ENCODE measurements at places on chromosomes 5 and 9.

- DNase-seq = no peak
These were observed 455.6 kb upstream of the CD180 start for GRCh38 chr5:67652201-67652600.

DNA sequence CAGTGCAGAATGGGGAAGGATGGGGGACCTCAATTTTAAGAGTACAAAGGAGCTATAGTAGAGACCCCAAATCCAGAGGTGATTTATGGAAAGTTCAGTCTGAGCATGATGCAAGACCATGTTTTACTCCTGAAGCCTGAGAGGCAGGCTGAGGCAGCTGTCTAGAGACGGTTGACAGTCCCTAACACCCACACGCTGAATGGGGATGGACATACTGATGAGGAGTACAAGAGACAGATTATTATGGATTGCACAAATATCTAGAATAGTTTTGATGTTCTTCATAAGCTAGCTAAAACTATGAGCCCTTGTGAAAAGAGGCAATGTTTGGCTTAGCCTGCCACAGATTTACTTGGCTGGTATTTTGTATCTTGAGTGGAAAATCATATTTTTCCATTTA lies 64.5 kb downstream of the PRR16 start:
- no peak for DNase-seq

DNA sequence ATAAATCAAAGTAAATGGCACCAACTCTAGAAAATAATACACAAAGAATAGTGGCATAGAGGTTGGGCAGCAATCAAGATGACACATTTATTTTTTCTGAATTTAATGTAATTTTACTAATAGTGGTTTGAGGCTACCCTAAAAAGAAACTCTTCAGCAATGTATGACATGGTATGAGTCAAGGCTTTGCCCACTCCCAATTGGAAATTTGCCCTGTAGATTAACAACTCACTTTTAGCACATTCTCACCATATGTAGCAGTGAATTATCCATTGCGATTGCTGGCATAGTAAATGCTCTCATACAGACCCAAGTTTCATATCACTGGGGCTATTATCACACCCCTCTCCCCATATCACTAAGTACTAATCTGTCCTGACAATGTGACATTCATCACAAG lies 832.1 kb upstream of the ZNF608 start:
- no peak for DNase-seq

DNA sequence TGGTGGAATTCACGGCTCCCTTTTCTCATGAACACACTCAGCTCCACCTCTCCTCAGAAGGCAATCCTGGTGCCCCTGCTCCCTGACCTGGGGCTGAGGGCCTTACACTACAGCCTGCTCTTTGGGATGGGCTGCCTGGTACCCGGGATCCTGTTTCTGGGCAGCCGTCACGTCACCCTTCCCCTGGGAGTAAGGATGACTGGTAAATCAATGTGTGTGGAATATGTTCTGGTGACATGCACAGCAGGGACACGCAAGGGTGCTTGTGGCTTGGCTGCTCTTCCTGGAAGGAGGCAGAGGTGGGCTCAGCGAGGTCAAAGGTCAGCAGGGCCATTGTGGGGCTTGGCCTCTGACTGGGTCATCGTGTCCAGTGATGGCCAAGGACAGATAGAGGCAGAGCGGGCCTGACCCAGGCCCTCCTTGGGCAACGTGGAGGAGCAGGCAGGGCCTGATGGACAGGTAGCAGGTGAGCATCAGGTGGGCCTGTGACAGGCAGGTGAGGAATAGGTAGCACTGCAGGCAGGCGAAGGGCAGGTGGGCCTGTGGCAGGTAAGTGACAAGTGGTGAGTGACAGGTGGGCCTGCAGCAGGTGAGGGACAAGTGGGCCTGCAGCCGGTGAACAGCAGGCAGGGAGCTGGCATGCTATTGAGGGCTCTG lies 399.4 kb upstream of the IRX4 start:
- DNase-seq = no peak

DNA sequence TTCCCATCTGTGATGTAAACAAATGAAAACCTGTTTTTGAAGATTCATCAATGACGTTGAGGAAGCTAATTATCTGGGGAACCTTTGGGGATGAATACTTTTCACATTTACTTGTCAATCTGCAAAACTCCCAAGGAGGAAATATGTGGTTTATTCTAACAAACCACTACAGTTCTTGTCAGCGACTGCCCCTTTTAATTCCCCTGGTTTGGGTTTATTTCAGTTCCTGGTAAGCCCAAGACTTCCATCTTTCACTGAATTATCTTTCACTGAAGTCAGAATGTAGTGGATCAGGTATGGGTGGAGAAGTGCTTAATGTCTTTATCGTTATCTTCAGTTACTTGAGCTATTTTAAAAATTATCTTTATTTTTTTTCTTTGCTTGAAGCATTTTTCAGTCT lies 40.2 kb downstream of the TLR4 start:
- DNase-seq = no peak

DNA sequence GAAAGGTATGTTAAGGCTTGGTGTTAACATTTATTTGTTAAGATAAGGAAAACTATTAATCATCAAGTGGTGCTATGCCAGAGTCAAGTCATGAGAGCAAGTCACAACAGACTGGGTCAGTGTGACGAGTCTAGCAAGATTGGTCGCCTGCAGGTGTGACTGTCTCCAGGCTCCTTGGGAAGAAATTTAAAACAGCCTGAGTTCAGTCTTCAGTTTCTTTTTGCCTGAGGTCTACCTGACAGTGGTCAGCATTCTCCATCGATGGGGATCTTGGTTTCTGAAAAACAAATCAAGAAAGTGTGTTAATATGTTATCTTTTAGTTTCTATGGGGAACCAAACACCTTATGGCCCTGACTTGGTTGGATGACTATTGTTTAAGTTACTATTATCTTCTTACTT lies 56.3 kb downstream of the CETN3 start:
- DNase-seq = no peak

- no peak for DNase-seq
These were observed 44.1 kb upstream of the ANKRD33B start for GRCh38 chr5:10519729-10520128.

GRCh38 chr5:132303589-132303988 lies 9.4 kb downstream of the SLC22A4 start:
- no peak for DNase-seq

GRCh38 chr9:886886-887285 lies 45.4 kb downstream of the DMRT1 start:
- no peak for DNase-seq

DNA sequence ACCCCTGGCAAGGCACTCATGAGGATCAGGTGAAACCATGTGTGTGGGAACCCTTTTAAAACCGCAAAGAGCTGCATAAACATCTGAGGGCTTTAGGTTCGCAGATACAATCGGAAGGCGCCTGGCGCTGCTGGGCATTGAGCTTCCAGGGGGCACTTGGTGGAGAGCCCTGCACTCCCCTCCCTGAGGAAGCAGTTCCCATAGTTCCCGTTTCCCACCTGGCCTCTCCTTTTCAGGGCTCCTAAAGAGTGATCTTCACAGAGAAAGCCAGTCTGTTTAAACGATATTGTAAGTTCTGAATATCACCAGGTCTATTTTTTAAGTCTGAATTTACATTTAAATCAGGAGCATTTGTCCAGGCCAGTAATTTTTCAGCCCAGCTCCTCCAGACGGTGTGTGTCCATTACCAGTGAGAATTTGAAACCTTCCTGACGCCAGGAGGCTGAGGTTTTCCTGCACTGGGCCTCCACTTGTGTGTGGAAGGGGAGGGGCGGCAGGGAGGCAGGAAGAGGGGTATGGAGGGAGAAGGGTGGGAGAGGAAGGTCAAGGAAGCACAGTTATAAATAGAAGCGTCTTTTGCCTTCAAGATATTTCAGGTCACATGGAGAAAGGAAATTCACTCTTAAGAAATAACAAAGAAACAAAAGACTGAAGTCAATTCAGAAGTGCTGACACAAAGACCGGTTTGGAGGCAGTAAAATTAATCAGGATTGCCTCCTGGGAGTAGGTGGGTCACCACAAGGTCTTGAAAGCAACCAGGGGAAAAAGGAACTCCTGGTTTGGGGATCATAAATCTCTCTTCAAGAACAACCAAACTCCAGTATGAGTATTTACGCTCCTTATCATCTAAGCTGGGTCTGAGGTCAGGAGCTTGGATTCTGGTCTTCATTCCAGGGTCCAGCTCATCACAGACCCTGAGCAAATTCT lies 14.3 kb upstream of the MGAT1 start:
- DNase-seq = no peak

DNA sequence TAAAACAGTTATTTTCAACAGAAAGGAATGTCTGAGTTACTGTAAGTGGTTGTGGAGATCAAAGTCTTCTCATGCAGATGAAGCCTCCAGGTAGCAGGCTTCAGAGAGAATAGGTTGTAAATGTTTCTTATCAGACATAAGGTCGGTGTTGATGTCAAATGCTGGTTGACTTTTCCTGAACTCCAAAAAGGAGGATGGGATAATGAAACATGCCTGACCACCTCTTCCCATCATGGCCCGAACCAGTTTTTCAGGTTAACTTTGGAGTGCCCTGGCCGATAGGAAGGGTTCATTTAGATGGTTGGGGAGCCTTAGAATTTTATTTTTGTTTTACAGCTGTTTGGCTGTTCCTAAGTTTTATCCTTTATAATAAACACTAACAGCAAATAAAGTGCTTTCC lies 478.4 kb downstream of the ACTL7B start:
- DNase-seq = no peak

- no peak for DNase-seq
These were observed 199.7 kb downstream of the TMC1 start for GRCh38 chr9:72721067-72721466.

- DNase-seq = no peak
These were observed 77.3 kb upstream of the LARP1 start for GRCh38 chr5:154677921-154678320.

DNA sequence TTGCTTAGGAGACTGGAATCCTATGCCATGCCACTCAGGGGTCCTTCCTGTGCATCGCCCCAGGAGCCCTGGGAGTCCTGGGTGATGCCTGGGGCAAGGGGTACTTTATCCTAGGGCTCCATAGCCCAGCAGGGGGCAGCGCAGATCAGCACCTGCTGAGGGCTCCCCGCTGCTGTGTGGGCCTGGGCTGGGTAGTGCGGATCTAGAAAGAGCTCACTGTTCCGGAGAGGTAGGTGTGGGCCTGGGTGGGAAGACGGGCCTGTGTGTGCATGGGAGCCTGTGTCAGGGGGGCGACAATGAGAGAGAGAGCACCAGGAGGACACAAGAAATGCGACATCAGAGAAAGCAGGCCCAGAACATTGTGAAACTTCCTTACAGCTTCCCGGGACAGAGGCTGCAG lies 11.4 kb upstream of the DAB2IP start:
- DNase-seq = peak; percentile 9

DNA sequence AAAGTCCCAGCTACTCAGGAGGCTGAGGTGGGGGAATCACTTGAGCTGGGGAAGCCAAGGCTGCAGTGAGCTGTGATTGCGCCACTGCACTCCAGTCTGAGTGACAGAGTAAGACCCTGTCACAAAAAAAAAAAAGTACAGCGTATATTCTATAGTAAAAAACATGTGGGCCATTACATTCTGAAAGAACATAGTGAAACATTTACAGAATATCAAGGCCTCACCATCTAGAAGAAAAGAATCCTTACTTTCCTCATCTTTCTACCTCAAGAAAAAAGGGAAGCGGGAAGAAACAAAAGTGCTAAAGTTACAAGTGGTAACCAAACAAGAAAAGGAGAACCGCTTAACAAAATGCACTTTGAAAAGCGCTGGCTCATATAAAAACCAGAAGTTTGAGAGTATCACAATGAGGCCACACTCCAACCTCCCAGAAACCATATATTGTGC lies 5.7 kb upstream of the SYK start:
- DNase-seq = no peak

GRCh38 chr5:177035976-177036375 lies 13.5 kb downstream of the ZNF346 start:
- no peak for DNase-seq

- DNase-seq = no peak
These were observed 138.8 kb downstream of the PAM start for GRCh38 chr5:102893942-102894341.

DNA sequence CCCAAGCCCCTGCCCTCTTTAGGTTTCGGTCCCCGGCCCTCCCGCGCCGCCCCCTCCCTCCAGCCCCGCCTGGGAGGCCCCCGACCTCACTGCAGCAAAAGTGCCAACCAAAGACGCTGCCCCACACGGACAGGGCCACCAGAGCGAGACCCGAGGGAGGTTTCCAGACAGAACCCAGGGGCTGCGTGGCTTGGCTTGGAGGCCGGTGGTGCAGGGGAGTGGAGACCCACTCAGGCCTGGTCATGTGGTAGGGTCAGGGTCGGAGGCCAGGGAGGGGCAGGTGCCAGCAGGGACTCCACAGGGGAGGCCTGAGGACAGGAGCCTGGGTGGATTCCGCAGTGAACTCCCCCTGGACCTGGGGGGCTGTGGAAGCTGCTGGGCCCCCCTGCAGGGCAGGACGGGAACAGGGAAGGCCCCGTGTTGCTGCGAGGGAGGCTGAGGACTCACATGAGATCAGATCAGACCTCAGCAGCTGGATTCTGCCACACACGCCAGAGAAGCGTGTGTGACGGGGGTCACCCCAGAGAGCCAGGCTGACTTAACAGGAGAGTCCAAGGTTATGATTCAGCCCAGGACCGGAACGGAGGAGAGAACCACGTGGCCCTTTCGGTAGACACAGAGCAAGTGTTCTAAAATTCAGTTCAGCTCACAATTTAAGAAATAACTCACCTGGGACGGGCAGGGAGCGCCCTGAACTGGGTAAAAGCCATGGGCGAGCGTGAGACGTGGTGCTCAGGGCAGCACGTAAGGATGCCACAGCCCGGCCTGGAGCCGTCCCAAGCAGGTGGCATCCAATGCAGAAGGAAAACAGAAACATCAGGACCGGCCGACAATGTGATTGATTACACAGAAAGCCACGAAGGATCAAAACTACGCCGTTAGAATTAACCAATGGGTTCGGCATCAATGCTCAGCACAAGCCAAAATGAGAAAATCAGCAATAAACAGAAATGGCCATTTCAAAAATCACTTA lies 38.9 kb downstream of the EXD3 start:
- DNase-seq = no peak

DNA sequence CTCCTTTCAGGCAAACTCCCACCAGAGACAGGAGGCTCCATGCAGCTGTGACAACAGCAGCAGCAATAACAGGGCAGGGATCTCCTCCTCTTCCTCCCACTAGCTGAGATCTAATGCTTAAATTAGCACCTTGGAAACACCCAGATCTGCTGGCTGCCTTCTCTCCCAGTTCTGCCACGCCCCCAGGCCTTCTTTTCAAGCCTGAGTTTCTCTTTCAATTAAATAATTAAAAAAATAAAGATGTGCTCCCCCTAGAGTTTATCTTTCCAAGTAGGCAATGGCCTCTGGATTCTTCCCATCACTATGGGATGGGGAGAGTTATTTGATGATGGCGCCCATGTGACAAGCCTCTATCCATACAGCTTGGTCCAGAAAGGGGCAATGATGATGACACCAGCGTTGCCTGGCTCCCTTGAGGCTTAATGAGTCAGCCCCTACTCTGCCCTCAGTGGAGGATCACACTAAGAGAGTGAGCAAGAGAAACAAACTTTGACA lies 3.8 kb downstream of the FAM219A start:
- DNase-seq = no peak

- no peak for DNase-seq
These were observed 84.0 kb downstream of the MAST4 start for GRCh38 chr5:66680221-66680620.

- DNase-seq = no peak
These were observed 598 bp downstream of the PCDHA2 start for GRCh38 chr5:140795259-140795641.

- DNase-seq = no peak
These were observed 17.9 kb downstream of the ERAP1 start for GRCh38 chr5:96789794-96790330.

GRCh38 chr5:30890377-30890776 lies 303.1 kb upstream of the CDH6 start:
- no peak for DNase-seq

- DNase-seq = no peak
These were observed 64.6 kb upstream of the TAF11L2 start for GRCh38 chr5:17433406-17433805.

GRCh38 chr5:93705896-93706295 lies 35.5 kb downstream of the POU5F2 start:
- DNase-seq = no peak

Measured in stimulated activated CD4-positive, alpha-beta T cell treated with anti-CD3 and anti-CD28 coated beads, Interleukin-1b, Interleukin-23, amount 100 ng/mL, for 1 hour (primary cell).